Activated naive CD8-positive, alpha-beta T cell treated with anti-CD3 and anti-CD28 coated beads, Interleukin-2, amount 10 ng/mL, durations not matched to agents 7 days and 5 days (primary cell): ENCODE measurements at places on chromosomes 2 and 18. TPM values are rescaled to one million over a fixed set of nuclear protein-coding genes. Genes with fewer than 3 reads are reported as not detected.

Gene TRABD2A
- 85.5 TPM for total RNA-seq

Gene SERPINB11
- total RNA-seq: not detected

Gene POTEI
- not detected for total RNA-seq

Gene SLC9A4
- total RNA-seq: 0.06 TPM

Gene HOXD10
- total RNA-seq: not detected

Gene IL1A
- total RNA-seq: not detected

Gene SCN9A
- not detected for total RNA-seq

Gene SKOR2
- not detected for total RNA-seq

Gene GPR75
- total RNA-seq: 3.3 TPM

Gene IL36RN
- total RNA-seq: not detected

Gene MOGAT1
- not detected for total RNA-seq

Gene RESP18
- not detected for total RNA-seq

Gene NEU2
- total RNA-seq: not detected

Gene SUPT7L
- 42.8 TPM for total RNA-seq

Gene KANSL3
- total RNA-seq: 69.6 TPM

Gene RUFY4
- total RNA-seq: 4.9 TPM

Gene CENPA
- 30.5 TPM for total RNA-seq

Gene HOXD1
- not detected for total RNA-seq

Gene GPR39
- not detected for total RNA-seq

Gene ACTG2
- total RNA-seq: 0.43 TPM

Gene ADGRF3
- 5.7 TPM for total RNA-seq

Gene GPBAR1
- 0.72 TPM for total RNA-seq

Gene KLHL30
- not detected for total RNA-seq

Gene OR6B2
- total RNA-seq: not detected

Gene C1GALT1C1L
- not detected for total RNA-seq
